Activated T-cell treated with anti-CD3 and anti-CD28 coated beads, Interleukin-2, amount 50 U/mL, for 24 hours (primary cell): ENCODE measurements at places on chromosomes 3 and 15.

GRCh38 chr3:52461874-52462273, 6.5 kb downstream of the NISCH start:
- DNase-seq, result no peak

DNA sequence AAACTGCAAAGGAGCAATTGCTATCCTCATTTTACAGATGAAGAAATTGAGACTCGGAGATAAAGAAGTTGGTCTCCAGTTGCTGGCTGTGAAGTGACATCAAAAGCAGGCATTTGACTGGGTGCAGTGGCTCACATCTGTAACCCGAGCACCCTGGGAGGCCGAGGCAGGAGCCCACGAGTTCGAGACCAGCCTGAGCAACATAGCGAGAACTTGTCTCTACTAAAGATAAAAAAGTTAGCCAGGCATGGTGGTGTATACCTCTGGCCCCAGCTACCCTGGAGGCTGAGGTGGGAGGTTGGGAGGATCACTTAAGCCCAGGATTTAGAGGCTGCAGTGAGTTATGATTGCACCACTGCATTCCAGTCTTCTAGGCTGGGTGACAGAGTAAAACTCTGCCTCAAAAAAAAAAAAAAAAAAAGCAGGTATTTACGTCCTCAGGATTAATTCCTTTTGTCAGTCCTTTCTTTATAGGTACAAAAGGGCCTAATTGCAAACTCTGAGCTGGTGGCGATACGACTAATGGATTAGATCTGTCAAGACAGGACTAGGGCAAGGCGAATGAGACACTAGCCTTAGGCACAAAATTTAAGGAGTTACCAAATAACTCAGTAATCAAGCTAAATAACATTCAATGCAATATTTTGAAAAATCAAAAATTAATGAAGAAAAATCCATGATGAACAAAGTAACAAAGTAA, 5.9 kb upstream of the DNASE1L3 start:
- no peak for DNase-seq

GRCh38 chr3:150253622-150254021, 154.5 kb upstream of the TSC22D2 start:
- no peak for DNase-seq

DNA sequence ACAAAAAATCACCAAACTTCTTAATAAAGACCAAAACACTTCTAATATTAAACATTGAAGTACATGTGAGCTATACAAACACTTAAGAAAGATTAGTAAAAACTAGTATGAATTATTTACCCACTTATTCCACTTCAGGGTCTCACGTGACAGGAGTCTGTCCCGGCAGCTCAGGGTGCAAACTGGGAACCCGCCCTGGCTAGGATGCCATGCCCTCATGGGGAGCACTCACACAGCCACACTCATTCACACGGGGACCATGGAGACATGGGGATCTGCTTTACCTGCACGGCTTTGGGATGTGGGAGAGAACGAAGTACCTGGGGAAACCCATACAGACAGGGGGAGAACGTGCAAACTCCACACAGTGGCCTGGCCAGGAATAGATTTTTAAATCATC, 179.3 kb upstream of the UBE3A start:
- no peak for DNase-seq

DNA sequence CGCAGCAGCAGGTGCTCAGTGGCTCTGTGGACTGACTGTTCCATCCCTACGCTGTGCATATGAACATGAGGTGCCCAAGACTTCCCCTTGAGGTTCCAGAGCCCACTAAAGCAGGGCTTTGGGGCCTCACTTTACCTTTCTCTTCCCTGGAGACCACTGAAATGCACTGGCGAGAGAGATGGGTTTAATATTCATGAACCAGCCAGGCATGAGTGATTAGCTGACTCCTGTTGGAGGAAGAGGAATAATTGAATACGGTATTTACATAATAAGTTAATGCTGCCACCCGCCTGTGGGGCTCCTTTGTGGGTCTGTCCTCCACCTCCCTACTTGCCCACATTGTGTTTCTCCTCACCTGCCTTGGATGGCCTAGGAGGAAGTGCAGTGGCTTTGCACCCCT, 263.4 kb downstream of the TLE3 start:
- no peak for DNase-seq

GRCh38 chr15:60534051-60534450, 55.1 kb upstream of the ICE2 start:
- DNase-seq, result no peak

GRCh38 chr15:81091889-81092558, 42.0 kb upstream of the CFAP161 start:
- DNase-seq, result no peak
